ENCODE measurements at places on chromosomes 11 and 22.

- peak; percentile 62 for DNase-seq
These were observed 87.5 kb downstream of the SNX19 start for GRCh38 chr11:130828741-130829140.

DNA sequence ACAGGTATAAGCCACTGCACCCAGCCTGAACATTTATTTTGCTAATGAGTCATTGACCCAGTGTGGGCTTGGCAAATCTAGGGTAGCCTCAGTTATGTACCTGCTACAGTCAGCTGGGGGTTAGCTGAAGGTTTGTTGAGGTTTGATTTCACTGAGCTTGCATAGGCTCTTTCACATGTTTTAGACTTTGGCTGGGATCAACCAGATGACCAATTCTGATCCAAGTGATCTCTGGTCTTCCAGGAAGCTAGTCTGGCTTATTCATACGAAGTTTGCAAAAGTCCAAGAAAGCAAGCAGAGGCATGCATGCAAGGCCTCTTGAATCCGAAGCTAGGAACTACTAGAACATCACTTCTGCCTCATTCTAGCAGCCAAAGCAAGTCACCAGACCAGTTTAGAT lies 21.0 kb downstream of the SERPING1 start:
- DNase-seq: no peak

- no peak for DNase-seq
These were observed 40.1 kb upstream of the TUB start for GRCh38 chr11:8040921-8041285.

- no peak for DNase-seq
These were observed 114.3 kb downstream of the INSC start for GRCh38 chr11:15229069-15229468.

GRCh38 chr22:43287441-43287840 lies 55.7 kb downstream of the SCUBE1 start:
- DNase-seq: no peak

- DNase-seq: peak; percentile 66
These were observed 344.5 kb upstream of the PLET1 start for GRCh38 chr11:112605093-112605666.
